ENCODE measurements at places on chromosomes 3 and 15. TPM values are rescaled to one million over a fixed set of nuclear protein-coding genes. Genes with fewer than 3 reads are reported as not detected.

GRCh38 chr15:51202783-51203182 lies 108.1 kb upstream of the TNFAIP8L3 start:
- no peak for DNase-seq

- no peak for DNase-seq
Measured at GRCh38 chr15:76973362-76973743, 21.6 kb upstream of the PSTPIP1 start.

GRCh38 chr3:68664276-68664675 lies 268.1 kb downstream of the TAFA4 start:
- DNase-seq = no peak

Gene ZNF385D
- 1.1 TPM for total RNA-seq

Gene SLC27A2
- total RNA-seq = 47.9 TPM

Gene TPRG1
- not detected for total RNA-seq

Gene THPO
- total RNA-seq = not detected

Measured in Peyer's patch (tissue), 4 donors.